ENCODE measurements at places on chromosomes 11 and 22. TPM values are rescaled to one million over a fixed set of nuclear protein-coding genes. Genes with fewer than 3 reads are reported as not detected.

Gene NXPE2
- not detected for total RNA-seq

Gene NUP98
- total RNA-seq: 82.4 TPM

Gene AMPD3
- 0.42 TPM for total RNA-seq

GRCh38 chr11:1929621-1930461 is 10.3 kb downstream of the TNNT3 start:
- no peak overlapping the region for H3K27ac ChIP-seq
- no peaks in the 10 kb centered on the region for H3K27me3 ChIP-seq
- no peaks in the 10 kb centered on the region for H3K4me1 ChIP-seq

GRCh38 chr11:33909552-33909951 is 17.7 kb upstream of the LMO2 start:
- no peak for DNase-seq
- no peak overlapping the region for H3K27ac ChIP-seq
- no peaks in the 10 kb centered on the region for H3K27me3 ChIP-seq

DNA sequence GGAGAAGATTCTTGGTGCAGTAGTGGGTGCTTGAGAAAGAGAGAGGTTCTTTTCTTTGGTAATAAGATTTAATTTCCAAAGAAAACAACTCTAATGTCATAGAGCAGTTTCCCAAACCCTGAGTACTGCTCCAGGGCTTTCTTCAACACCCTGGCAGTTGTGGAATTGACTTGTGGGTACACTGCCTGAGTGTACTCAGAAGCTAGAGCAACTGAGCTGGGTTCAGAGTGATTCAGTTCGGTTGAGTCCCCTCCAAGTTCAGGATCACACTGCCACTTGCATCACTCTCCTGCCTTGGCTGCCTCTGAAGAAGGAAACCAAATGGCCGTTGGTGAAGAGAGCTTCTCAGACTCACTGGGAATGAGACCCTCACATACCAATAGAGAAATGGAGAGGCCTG is 5.3 kb downstream of the DMC1 start:
- DNase-seq: no peak
- H3K4me3 ChIP-seq: no peak overlapping the region
- no peaks in the 10 kb centered on the region for H3K4me1 ChIP-seq
- no peak overlapping the region for H3K27ac ChIP-seq
- no peaks in the 10 kb centered on the region for H3K36me3 ChIP-seq

- no peak overlapping the region for H3K4me3 ChIP-seq
- no peak overlapping the region for H3K27ac ChIP-seq
- peaks cover 22% of the 10 kb centered on the region for H3K4me1 ChIP-seq
- no peaks in the 10 kb centered on the region for H3K36me3 ChIP-seq
- DNase-seq: peak; percentile 89
These were observed 295.1 kb upstream of the PLET1 start for GRCh38 chr11:112555491-112556364.

Gene OR51F2
- not detected for total RNA-seq

Measured in A673 (cell line).